Skin of body (tissue), 3 donors: ENCODE measurements at places on chromosomes 2 and 18. TPM values are rescaled to one million over a fixed set of nuclear protein-coding genes. Genes with fewer than 3 reads are reported as not detected.

The CDH7 gene
- total RNA-seq: 0.79 TPM

DNA sequence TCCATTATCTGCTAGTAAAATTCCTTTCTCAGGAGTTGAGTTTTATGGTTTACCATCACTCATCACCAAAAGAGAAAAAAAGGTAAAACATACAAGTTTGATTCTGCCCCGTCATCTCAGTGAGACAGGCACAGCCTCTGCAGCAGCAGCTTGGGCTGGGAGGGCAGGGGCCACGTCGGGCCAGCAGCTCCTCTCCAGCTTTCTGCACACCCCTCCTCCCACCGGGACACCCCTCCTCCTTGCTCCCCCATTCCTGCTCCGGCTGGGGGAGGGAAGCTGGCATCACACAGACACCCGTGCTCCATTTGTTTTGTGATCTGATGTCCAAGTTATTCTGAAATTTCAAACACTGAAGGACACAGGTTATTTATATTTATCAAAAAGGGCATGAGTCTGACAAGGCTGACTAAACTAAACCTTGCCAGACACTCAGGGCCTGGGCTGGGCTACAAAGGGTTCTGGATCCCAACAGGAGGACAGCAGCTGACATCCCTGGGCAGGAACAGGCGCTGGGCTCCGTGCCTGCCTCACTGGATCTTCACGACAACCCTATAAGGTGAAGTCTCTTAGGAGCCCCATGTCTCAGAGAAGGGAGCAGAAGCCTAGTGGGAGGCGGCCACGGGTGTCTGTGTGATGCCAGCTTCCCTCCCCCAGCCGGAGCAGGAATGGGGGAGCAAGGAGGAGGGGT lies 71.4 kb downstream of the HDAC4 start:
- no peak for DNase-seq

DNA sequence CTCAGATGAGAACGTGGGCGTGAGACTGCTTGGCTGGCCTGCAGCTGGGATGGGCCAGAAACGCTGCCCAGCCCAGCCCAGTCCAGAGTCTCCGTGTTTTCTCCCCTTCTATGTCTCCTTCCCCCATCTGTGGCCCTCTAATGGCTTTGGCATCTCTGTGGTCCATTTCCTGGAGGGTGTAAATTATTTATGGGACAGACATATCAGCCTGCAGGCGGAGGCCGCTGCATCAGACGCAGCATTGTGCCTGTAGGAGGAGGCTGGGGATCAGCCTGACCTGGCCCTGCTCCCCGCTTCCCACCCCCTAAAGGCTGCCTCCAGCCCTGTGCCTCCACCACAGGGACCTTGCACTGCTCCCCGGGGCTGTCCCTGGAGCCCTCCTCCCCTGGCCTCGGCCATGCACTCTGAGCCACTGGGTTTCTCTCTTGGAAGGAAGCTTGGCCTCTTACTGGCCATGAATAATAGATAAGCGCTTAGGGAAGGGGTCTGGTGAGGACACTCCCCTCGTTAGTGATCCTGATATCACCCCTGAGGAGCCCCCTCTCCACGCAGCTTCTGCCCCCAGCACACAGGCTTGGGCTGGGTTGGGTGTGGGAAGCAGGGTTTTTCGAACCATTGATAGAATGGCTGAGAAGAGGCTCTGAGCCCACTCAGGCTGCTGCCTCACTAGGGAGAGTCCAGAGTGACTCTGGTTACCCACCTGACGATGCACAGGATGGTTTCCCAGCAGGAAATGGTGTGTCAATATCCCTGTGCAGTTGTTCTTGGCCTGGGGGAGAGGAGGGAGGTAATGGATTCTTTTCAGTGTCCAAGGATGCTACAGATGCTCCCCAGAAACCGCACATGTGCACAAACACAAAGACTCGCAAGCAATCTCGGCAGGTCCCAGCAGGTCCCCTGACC lies 185.5 kb downstream of the MYCN start:
- no peak for DNase-seq

DNA sequence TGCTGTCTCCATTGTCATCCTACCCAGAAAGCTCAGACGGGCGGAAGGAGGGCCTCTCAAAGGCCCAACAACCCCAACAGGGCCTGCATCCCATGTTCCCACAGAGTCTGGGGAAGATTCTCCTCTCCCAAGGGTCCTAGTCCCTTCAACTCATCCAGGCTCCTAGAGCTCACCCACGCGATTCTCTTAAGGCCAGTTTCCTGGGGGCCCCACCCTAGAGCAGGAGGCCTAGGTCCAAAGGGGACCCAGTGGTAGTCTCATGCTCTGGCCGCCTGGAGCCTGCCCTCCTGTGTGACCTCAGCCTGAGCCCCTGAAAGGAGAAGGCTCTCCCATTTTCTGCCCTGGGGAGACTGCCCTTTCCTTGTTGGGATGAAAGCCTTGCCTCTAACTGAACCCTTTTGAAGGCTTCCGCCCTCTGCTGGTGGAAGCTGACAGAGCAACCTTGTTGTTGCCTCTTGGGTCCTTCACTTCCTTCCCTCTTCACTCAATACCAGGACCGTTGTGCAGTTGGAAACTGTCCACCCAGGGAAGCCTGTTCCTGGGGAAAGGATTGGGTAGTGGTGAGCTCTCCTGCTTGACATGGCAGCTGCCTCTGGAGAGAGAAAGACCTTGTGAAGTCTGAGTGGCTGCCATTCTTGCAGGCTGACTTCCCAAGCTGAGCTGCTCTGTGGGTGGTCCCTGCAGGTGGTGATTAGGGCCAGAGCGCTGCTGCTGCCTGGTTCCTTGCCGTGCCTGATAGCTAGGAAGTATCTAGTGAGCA lies 86.0 kb upstream of the ALPP start:
- DNase-seq: no peak

The GALNT3 gene
- 20.3 TPM for total RNA-seq

- no peak for DNase-seq
These were observed 10.9 kb upstream of the NT5C1B start for GRCh38 chr2:18600255-18600613.

The TLX2 gene
- not detected for total RNA-seq

The LBX2 gene
- total RNA-seq: 0.20 TPM

The CIDEA gene
- total RNA-seq: 11.1 TPM

DNA sequence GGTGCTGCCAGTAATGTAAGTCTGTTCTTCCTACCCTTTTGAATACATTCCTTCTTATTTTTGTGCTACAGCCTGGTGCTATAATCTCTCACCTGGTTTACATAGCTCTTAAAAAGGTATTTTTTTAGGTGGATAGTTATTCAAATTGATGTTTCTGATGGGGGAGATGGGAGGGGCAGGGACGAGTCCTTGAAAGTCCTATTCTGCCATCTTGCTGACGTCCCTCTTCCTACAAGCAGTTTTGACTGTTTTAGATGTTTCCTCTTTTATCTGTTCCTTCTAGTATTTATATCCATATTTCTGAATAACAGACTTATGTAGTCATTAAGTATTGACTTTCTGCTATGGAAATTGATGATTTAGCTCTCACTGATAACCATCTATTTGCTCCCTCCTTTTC lies 256.4 kb downstream of the KIAA1328 start:
- DNase-seq: no peak

GRCh38 chr2:176936410-176936809 lies 276.2 kb upstream of the HNRNPA3 start:
- DNase-seq: no peak

GRCh38 chr18:70622622-70623419 lies 334.0 kb downstream of the SOCS6 start:
- DNase-seq: no peak

DNA sequence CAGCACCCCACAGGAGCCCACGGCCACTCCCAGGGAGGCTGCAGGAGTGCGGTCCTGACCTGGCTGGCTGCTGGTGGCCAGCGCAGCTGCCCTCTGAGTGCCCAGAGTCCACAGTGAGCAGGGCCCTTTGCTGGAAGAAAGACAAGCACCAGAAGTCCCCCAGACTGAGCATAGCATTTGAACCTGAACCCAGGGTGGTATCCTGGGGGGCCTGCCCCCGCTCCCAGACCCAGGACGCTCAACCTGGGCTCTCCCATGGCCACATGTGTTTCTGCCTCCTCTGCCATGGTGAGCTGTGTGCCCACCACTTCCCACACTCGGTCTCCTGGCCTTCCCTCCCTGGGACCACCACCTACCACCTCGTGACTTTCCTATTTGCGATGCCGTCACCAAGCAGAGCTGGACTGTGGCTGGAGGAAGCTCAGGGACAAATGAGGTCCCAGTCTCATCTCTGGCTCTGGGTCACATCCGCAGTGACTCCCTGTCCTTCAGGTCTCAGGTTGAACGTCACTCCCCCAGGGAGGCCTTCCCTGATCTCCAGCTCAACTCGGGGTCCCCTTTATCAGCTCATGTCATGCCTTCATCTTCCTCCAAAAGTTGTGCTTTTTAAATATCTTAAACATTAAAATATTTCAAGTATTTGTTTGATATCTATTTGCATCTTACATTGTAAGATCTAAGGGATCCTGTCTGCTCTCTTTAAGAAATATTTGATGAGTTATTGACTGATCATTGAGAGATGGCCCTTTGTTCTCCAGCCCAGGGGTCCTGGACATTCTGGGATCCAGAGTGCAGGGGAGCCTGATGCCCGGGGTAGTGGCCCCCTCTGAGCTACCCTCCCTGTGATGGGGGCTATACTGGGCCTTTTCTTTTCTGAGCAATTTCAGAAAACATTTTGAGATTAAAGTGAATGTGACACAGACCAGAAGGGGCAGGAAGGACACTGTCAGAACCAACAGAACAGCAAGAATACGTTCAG lies 16.4 kb upstream of the GPR55 start:
- no peak for DNase-seq

The RGPD3 gene
- total RNA-seq: 0.30 TPM

GRCh38 chr2:132782176-132782783 lies 112.3 kb upstream of the LYPD1 start:
- no peak for DNase-seq

DNA sequence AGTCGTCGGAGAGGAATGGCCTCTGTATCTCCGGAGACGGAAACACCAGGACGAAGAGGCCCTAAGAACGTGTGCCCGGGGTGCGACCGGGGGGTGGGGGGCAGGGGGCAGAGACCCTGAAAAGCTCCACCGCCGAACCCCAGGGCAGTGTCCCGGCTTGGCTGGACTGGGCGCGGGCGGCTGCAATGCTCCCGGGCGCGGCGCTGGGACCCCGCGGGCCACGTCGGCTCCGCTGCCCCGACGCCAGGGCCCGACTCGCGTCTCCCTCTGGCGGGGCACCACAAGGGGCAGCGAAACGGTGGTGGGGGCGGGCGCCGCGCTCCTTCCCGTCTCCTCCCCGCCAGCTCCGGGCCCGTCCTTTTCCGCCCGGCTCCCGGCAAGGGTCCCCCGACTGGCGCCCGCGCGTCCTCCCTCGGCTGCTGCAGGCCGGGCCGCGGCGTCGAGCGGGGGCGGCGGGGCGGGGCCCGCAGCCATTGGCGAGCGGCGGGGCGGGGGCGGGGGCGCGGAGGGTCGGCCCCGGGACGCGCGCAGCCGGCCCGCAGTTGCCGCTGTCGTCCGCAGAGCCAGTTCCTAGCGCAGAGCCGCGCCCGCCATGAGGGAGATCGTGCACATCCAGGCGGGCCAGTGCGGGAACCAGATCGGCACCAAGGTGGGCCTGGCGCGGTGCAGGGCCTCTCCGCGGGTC lies at the start of gene TUBB6:
Gene TUBB6, plus strand, starts transcription at position 541 of the 685 bp plus-strand sequence. Its CDS starts 52 bp downstream, at position 593.
- peak; percentile 38 for DNase-seq

The PLA2R1 gene
- 11.3 TPM for total RNA-seq

GRCh38 chr2:65605058-65605742 lies 172.8 kb upstream of the SPRED2 start:
- no peak for DNase-seq

DNA sequence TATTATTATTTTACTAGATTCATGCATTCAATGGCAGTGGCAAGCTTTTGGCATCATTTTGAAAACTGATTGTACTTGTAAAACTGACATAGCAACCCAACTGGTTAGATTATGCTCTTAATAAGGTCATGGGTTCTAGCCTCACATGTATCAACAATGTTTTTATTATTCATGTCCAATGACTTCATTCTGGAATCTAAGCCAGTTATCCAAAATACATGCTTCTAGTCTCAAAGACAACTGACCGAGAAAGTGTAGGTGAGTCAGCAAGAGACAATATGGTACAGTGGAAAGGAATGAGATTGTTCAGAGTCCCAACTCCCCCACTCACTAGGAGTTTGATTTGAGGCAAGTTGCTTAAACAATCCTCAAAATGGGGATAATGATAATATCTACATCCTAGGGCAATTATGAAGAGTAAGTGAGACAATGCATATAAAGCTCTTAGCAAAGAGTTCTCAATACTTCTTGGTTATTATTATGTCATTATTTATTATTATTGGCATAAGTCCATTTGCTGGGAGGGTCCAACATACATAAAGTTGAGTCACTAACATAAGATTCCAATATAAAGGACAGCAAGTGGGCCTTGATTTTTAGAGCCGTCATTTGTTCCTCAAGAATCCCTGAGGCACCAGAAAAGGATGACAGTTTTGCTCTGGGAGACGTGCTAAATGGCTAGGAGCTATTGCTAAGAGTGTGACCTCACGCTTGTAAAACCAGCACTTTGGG lies 99.4 kb downstream of the NEB start:
- DNase-seq: no peak

- no peak for DNase-seq
These were observed 658.7 kb upstream of the LINC00305 start for GRCh38 chr18:64807560-64807959.

GRCh38 chr18:21786526-21786925 lies 45.9 kb downstream of the MIB1 start:
- DNase-seq: no peak

The METAP1D gene
- 12.7 TPM for total RNA-seq

- no peak for DNase-seq
These were observed 34.8 kb upstream of the ODC1 start for GRCh38 chr2:10482913-10483312.

DNA sequence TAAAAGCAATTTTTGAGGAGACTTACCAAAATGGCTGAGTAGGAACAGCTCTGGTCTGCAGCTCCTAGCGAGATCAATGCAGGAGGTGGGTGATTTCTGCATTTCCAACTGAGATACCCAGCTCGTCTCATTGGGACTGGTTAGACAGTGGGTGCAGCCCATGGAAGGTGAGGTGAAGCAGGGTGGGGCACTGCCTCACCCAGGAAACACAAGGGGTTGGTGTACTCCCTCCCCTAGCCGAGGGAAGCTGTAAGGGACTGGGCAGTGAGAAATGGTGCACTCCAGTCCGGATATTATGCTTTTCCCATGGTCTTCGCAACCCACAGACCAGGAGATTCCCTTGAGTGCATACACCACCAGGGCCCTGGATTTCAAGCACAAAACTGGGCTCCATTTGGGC lies 419.0 kb downstream of the NUP35 start:
- DNase-seq: no peak

The DSG3 gene
- 56.9 TPM for total RNA-seq

DNA sequence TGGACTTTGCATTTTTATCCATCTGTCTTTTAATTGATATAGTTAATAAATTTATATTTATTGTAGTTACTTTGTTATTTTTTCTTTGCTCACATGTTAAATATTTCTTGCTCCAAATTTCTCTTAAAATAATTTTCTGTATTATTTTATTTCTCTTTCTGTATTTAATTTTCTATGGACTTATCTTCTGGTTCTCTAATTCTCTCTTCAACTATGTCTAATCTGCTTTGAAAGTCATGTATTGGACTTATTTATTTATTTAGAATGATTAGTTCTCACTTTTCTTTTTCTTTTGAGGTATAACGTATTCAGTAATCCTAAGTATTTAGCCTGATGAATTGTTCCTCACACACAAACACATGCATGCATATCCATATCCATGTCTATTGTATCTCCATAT lies 53.1 kb downstream of the ASB1 start:
- DNase-seq: no peak

The MEMO1 gene
- 26.0 TPM for total RNA-seq

The RETREG2 gene
- 31.2 TPM for total RNA-seq

- no peak for DNase-seq
These were observed 147.3 kb downstream of the ZFP36L2 start for GRCh38 chr2:43078781-43079755.
